ENCODE measurements at places on chromosomes 12 and 14.

GRCh38 chr12:74980510-74980909 lies 229.1 kb downstream of the KCNC2 start:
- no peak for DNase-seq

DNA sequence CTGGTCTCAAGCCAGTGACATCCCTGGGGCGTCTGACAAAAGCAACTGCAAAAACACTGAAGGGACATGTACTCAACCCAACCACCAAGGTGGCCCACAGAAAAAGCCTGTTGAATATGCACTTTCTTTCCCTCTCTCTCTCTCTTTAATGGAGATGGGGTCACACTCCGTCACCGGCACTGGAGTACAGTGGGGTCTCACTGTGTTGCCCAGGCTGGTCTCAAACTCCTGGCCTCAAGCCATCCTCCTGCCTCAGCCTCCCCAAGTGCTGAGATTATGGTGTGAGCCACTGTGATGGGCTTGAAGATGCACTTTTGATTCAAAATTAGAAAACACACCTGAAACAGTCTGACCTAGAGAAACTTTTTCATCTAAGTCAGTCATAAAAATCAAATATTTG lies 7.2 kb upstream of the CD27 start:
- DNase-seq, result no peak

GRCh38 chr12:94098466-94098865 lies 49.9 kb upstream of the PLXNC1 start:
- DNase-seq, result no peak

DNA sequence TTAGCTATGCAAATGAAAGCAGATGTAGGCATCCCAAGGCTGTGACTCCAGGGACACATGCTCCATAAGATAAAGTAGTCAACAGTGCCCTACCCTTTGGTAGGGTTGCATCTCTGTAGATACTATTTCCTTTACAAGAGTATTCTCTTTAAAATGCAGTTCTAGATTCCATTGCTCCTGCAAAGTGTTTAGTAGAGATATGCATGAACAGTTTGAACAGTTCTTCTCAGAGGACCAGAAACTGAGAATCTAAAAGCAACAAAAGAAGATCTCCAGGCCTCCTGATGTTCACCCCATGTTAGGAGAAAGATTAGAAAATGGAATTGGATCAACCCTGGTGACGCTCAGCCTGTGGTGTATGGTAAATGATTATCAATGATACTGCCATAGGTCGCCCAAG lies 121.2 kb downstream of the KCNK10 start:
- no peak for DNase-seq

GRCh38 chr12:130700492-130701401 lies 15.4 kb downstream of the RIMBP2 start:
- no peak for DNase-seq

- DNase-seq, result no peak
These were observed 77.7 kb downstream of the NTS start for GRCh38 chr12:85951823-85952222.

DNA sequence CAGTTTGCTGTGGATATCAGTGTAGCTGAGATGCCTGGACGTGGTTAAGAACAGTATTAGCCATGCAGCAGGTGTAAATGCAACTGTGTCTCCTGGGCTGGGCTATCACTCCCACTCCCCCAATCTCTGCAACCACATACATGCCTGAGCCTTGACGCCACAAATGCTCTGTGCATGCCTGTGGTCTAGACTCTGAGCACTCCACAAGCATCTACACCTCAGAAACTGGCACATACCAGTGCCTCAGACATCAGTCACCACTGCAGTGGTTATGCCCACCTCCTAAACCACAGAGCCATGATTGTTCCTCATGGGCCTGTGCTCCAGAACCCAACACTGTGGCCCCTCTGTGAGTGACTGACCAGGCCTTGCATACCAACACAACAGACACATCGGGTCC lies 226.8 kb upstream of the ALG10 start:
- DNase-seq, result no peak

- no peak for DNase-seq
These were observed 39.6 kb downstream of the HECTD4 start for GRCh38 chr12:112342587-112342986.

- DNase-seq, result no peak
These were observed 34.4 kb downstream of the SH2B3 start for GRCh38 chr12:111440152-111440551.

GRCh38 chr14:77039285-77040058 lies 11.0 kb upstream of the IRF2BPL start:
- no peak for DNase-seq

- DNase-seq, result no peak
These were observed 139.3 kb upstream of the PZP start for GRCh38 chr12:9347328-9348127.

- no peak for DNase-seq
These were observed 410.8 kb upstream of the PDE3A start for GRCh38 chr12:19957308-19958125.
